ENCODE measurements at places on chromosomes 12 and 14. TPM values are rescaled to one million over a fixed set of nuclear protein-coding genes. Genes with fewer than 3 reads are reported as not detected.
A peak's percentile ranks its signal among the peaks of the same experiment; 100 is the strongest.

DNA sequence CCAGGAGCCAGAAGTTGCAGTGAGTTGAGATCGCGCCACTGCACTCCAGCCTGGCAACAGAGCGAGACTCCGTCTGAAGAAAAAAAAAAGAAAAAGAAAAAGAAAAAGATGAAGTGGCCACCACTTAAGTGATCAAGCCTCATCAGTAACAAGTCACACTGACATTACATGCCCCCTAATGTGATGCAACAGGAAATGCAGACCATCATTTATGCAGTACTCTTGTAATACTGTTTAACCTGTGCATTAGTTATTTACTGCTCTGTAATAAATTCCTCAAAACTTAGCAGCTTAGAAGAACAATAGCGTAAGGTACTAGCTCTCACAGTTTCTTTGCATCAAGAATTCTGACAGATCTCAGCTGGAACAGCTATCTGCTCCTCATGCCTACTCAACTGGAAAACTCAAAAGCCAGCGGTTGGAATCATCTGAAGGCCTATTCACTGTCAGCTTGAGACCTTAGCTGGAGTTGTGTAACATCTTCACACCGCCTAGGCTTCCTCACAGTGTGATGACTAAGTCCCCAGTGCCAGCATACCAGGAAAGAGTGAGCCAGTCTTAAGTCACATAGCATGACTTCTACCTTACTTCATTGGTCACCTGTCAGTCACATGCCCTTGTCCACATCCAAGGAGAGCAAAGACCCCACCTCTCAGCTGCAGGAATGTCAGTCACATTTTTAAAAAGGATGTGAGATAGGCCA, 31.5 kb downstream of the EPS8 start:
- DNase-seq, result peak; percentile 77

DNA sequence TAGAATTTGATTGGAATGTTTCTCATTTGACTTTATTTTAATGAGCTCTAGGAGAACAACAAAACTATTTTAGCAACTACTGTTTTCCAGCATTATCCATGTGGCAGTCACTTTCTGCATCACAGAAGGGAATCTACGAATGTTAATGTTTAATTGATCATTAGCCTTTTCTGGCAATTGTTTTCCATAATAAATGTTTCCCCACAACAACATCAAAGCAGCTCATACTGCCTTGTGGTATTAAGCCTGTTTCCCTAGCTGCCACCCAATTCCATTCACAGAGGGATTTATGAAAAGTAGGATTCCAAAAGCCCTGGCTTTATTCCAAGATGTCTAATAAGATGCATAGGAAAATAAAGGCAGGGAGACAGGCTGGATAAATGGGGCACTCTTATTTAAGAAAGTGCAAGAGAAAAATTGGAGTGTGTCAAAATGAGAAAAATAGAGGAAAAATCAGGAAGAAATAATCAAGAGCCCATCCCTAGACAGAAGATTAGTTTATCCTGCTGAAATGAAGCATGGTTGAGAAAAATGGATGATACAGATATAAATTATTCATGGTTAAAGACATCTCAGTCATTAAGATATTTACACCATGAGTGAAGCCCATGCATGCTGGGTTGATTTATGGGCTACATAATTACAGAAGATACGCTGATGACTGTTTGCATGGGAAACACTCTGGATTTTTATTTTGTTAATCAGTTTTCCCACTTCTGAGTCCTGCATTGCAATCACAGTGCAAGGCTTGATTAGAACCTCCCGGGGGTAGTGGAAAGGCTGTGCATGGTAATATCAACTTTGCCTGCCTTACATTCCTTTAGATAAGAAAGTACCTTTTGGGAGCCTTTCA, 180.3 kb downstream of the HELB start:
- DNase-seq, result no peak

- DNase-seq, result no peak
Observed at GRCh38 chr12:63308671-63309070, 157.7 kb upstream of the AVPR1A start.

DNA sequence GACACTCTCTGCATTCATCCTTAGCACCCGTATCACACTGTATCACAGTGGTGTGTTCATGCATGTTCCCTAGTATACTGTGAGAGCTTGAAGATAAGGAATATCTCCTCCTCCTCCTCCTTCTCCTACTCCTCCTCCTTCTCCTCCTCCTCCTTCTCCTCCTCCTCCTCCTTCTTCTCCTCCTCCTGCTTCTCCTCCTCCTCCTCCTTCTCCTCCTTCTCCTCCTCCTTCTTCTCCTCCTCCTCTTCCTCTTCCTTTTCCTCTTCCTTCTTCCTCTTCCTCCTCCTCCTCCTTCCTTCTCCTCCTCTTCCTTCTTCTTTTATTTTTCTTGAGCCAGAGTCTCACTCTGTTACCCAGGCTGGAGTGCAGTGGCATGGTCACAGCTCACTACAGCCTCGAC, 27.1 kb downstream of the DAO start:
- no peak for DNase-seq

DNA sequence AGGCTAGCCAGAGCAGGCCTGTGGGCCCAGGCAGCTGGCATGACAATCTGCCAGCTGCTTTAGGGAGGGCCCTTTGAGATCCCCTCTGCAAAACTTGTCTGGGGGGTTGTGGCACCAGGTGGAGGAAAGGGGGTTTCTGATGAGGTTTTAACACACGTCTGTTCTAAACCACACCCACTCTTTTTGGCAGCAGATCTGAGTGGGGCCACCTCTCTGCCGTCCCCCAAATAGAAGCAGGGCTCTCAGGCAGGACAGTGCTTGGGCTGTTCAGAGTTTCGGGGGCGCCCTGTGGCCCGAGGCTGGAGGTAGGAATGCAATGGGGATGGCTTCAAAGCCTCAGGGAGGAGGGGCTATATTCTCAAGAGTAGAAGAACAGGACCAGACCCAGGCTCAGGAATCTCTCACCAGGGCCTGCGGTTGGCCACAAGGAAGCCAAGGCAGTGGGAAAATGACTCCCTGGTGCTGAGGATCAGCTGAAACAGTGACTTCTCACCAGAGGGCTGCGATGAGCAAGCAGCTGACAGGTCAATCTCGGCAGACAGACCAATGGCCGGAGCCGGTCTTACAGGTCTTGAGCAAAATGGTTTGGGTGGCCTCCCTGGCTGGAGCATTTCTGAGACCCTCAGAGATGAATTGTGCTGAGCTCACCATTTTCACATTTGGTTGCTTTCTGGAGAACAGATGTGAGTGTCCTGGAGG, 1.5 kb upstream of the KRT5 start:
- no peak for DNase-seq

CCDC177 gene
- 0.07 TPM for polyA plus RNA-seq

DAO gene
- polyA plus RNA-seq, result not detected

ADAMTS20 gene
- polyA plus RNA-seq, result 0.49 TPM

Measured in large intestine (tissue), 12 donors.